ENCODE measurements at places on chromosomes 2 and 18.

DNA sequence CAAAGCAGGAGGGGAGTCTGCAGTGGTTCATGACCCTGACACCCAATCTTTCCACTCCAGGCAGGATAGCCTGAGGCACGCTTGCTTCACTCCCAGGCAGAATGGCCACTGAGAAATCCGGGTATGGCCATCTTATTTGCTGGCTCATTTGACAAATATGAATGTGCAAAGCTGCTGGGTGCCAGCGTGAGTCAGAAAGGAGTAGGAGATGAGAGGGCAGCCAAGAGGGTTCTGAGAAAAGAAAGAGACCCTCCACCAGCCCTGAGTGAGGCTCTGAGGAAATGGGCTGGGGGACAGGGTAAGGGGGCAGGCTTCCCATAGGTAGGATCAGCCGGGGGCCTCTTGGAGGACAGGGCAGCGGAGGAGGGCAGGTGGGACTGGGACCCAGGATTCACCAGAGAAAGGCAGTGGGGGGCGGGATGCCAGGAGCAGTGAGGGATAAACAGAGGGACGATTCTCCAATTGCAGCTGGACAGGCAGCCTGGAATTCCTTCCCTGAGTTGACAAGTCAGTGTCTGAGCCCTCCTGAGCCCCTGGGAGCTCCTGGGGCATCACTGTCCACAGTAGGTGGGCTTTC is 15.2 kb downstream of the RAMP1 start:
- DNase-seq = peak; percentile 87

DNA sequence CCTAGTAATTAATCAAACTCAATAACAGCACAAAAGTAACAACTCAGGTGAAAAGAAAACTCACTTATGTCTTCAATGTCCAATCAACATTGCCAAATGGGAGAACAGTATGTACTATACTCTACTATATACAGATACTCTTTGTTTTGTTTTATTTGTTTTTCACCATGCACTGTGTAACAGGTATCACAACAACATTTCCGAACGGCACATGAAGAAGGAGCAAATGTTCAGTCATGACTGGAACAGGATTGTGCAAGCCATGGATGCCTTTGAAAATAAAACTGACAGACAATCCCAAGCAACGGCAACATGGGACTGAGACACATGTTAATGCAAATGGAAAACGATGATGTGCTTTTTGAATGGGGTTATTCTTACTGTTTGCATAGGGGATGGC is 334.9 kb upstream of the THUMPD2 start:
- DNase-seq = no peak

DNA sequence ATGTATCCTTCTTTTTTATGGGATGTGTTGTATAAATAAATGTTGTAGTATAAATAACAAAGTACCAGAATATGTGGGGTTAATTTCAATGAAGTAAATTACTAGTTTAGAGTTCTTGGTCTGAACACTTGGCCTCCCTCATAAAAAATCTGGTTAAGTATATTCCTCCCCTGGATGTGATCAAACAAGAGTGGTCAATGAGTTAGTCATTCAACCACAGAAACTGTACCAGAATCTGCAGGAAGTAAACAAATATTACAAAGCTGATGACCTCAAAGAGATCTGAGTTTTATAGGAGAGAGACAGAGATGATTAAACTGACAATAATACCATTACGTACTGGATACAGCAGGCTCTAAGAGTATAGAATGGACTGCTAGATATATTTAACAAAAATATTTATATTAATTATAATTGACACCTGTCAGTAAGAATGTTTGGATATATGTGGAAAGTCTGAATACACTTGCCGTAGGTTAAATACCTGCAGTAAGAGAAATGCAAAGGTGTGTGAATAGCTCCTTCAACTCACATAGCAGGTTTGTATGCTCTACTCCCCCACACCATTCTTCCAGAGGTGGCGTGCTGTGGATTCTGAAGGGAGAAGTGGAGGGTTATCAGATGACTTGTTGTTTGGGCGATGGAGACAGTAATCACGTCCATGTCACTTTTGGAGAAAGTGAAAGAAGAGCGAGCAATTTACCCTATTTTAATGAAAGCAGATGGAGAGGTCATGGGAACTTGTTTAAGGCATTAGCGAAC is 108.3 kb upstream of the LRATD1 start:
- no peak for DNase-seq

- no peak for DNase-seq
These were observed 99.3 kb downstream of the KLHL29 start for GRCh38 chr2:23484275-23484674.

DNA sequence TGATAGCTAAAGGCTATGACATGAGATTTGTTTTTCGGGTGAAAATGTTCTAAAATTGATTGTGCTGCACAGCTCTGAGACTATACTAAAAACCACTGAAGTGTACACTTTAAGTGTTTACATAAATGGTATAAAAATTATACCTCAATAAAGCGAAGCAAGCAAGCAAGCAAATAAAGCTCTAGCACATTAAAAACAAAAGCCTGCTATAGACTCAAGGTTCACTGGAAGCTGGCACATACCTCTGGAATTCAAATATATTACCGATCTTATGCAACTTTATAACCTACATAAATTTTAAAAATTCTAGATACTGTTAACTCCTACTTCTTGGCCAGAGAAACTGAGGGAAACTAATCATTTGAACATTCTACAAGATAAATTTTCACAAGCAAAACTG is 20.1 kb downstream of the PELI1 start:
- no peak for DNase-seq

DNA sequence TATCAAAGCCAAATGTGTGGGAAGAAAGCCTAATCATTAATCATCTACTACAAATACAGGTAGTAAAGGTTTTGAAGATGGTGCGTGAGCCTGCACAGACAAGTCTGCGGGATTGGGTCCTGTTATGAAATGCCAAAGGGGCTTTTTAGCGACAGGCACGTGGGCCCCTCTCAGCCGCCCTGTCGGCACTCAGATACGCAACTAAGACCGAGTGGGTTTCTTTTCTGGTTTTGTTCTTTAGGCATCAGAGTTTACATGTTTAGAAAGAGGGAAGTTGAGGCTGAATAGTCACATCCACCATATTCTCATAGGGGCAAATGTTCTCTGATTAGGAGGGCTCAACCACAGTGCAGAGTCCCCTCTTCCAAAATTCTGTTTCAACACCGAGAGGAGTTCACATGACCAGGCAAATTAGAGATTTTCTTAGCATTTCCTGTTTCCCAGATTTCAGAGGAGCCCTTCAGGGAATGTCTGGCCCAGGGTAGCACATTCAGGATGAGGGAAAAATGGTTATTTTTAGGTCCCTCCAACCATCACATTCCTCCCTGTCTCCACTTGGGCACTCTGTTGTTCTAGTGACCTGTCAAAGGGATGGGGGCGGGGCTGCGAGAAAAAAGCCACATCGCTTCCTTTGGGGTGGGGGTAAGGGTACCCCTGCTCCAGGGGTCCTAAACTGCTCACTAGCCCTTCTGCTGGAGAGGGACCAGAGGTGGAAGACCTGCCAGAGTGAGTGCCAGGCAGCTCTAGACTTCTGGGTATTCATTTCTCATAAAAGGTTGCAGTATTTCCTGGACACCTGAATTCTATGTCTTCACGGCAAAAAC is 159.2 kb downstream of the BCL2 start:
- DNase-seq = no peak

- no peak for DNase-seq
These were observed 15.4 kb downstream of the IL1B start for GRCh38 chr2:112821142-112821541.

GRCh38 chr2:182649316-182649715 is 66.7 kb upstream of the DNAJC10 start:
- DNase-seq = no peak

- DNase-seq = no peak
These were observed 46.7 kb upstream of the KCNF1 start for GRCh38 chr2:10864861-10865636.

DNA sequence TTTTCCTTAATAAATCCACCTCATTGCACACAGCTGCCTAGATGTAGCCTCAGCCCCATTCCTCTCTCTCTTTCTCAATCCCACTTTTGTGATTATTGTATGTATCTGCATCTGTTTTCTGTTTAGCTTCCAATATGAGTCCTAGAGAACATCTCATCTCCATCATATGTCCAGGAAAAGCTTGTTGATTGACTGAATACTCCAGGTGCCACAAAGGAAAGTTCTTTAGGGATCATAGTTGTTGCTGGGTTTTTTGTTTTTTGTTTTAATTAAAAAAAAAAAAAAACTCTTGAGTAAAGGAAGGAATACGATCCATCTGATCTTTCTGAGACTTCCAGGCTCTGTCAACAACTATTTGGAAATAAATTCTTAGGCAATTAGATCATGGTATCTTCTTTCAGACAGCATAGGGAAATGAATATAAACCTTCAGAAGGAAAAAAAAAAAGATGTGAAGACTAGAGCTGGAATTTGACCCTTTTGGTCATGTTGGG is 42.5 kb downstream of the KIAA2012 start:
- no peak for DNase-seq

DNA sequence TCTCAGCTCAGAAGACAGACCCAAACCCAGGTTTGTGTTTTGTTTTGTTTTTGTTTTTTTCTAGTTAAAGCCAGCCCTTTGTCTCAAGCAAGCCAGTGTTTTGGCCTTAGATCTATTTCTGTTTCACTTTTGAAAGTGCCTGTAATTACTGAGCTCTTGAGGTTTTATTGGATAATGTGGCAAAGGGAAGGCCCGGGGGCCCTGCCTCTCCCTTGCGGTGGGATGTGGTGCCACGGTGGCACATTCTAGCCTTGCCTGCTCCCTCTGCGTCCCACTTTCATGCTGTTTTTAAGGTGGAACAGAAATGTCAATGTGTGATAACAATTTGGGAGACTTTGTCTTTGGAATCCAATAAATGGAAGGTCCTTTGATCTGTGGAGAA is 2.5 kb downstream of the HPCAL1 start:
- no peak for DNase-seq

DNA sequence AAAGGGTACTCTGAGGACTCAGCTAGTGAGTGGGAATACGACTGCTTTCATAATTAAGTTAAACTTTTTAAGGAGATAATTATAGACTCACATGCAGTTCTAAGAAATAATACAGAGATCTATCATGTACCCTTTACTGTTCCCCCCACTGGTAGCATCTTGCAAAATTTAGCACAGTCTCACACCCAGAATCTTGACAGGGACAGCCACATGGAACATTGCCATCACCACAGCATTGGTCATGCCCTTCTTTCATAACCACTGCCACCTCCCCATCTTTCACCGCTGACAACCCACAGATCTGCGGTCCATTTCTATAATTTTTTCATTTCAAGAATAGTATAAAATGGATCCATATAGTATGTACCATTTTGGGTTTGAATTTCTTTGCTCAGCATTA is 37.8 kb downstream of the ARHGEF4 start:
- no peak for DNase-seq

DNA sequence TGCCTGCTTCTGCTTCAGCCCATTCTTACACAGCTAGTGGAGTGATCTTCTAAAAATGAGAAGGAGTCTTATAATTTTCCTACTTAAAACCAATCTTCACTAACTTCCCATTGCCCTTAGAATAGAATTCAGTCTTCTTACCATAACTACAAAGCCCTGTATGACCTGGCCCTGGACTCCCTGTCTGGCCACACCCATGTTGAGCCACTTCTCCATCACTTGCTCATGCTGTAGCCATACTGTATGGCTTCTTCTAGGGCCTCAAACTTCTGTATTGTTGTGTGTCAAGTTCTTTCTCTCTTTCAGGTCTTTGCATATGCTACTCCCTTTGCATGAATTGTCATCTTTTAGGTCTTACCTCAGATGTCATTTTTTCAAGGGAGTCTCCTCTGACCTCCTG is 11.2 kb downstream of the DGUOK start:
- no peak for DNase-seq

DNA sequence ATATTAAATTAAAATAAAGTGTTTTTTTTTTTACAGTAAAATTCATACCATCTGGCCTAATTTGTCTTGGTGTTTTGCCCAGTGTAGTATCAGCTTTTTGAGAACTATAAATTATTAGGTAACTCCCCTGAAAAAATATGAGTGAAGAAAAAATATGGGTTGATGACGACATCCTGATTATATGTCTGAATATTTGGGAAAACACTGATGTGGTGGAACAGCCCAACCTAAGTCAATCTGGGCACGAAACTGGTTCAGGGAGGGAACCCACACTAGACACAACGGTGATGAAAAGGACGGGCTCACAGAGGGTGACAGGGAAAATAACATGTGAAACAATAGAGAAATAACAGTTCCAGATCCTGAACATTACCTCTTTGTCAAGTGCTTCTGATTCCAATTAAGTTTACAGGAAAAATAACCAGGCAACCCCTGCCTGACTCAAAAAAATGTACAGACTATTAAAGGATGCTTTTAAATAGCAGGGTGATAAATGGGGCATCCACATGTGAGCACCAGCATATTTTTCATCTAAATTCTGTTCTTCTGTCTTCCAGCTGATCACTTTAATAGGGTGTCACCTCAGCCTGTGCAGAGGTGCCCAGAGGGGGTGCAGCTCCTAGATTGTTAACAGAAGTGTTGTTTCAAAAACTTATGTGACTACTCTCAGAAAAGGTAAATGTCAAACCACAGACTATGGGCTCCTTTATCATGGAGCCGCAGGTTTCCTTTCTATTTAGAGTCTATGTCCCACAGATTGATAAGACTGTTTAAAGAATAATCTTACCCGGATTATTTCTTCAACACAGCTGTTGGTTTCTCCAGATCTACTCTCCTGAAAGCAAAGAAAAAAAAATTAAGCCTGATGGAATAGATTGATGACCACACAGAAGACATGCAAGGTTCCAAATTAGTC is 305.4 kb downstream of the AFF3 start:
- no peak for DNase-seq

DNA sequence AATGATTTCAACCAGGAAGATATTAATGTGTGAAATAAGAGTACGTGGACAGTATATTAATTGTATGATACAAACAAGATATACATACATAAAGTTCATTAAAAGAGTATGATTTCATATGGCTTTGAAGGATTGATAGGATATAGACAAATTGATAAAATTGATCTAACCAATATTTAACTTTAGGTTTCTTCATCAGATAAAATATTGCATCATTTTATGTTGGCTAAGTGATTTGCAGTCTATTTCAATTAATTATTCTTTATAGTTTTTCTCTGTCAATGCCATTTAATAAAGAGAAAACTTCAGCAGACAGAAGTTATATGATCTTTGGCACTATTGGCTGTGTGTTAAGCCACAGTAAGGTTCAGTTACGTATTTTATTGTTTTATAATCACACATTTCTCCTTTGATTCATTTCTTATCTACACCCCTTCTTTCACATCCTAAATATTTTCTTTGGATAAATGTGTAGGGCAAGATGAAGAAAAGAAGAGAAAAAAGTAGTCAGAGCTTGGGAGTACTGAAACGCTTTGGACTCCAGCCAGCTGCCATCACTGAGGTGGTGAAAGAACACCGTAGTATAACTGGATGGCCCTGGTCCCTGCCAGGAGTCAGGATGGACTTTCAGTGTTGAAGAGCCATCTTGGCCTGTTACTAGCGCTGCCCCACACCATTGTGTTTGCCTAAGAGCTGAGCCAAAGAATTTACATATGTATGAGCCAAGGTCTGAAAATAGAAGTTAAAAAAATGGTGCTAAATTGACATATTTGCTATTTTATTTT is 9.8 kb upstream of the CPS1 start:
- DNase-seq = no peak

DNA sequence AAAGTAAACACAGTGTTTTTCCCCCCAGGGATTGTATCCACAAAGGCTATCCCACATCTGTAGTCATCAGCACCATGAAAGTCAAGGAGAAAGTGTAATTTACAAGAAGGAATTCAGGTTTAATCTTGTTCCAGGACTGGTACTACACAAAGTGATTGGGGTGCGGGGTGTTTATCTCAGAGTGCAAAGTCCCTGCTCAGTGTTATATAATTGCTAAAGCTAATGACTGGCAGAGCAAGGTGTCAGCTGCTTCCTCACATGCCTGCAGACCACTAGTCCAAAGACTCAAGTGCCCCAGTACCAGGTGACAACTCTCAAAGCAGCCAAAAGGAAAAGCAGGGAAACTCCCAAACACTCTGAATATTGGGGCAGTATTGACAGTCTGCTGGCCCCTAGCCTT is 40.4 kb upstream of the PDCL3 start:
- peak; percentile 2 for DNase-seq

Measured in osteocyte (in vitro differentiated cells).